Hepatocyte (in vitro differentiated cells): ENCODE measurements at places on chromosomes 13 and 19. TPM values are rescaled to one million over a fixed set of nuclear protein-coding genes. Genes with fewer than 3 reads are reported as not detected.

DNA sequence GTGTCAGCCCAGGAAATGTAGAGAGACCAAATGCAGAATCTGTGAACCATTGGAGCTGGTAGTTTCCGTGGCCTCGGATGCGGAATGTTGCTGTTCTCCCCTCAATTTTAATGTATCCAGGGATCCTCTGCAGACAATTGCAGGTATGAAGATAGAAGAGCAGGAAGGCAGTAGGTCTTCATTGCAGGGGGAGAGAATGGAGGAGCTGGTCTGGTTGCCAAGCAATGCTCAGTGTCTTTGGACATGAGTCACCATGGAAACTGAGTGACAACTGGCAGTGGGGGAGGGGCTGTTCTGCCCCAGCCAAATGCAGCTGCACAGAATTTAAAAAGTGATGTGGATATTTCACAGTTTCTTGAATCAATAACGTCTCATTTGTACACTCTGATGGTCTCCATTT is 56.1 kb upstream of the ZNF835 start:
- H3K4me1 ChIP-seq = no peaks in the 10 kb centered on the region
- H3K27ac ChIP-seq = no peak overlapping the region
- no peaks in the 10 kb centered on the region for H3K36me3 ChIP-seq
- H3K4me3 ChIP-seq = no peak overlapping the region
- no peak for DNase-seq

DNA sequence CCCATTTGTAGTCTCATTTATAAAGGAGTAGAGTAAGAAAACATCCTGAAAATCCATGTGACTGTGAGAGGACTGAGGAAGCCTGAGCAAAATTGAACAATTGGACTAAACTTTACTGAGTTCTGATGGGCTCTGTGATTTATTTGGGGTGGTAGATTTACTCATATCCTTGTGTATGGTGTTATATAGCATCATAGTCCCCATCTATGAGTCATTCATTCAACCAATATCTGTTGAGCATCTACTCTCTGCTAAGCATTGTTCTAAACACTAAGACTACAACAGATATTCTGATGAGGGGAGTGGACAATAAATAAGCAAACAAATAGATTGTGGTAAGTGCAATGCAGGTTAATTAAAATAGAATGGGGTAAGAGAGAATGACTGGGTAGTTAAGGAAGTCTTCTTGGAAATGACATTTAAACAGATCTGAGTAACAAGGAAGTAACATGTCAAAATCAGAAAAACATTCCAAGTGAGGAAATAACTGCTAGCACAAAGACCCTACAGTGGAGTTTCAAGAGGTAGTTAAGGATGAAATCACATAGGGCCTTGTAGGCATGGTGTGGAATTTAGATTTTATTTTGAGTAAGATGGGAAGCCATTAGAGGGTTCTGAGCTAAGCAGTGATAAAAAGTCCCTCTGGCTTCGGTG is 36.3 kb upstream of the MLNR start:
- H3K27me3 ChIP-seq = no peaks in the 10 kb centered on the region
- H3K4me1 ChIP-seq = no peaks in the 10 kb centered on the region
- H3K36me3 ChIP-seq = no peaks in the 10 kb centered on the region

DNA sequence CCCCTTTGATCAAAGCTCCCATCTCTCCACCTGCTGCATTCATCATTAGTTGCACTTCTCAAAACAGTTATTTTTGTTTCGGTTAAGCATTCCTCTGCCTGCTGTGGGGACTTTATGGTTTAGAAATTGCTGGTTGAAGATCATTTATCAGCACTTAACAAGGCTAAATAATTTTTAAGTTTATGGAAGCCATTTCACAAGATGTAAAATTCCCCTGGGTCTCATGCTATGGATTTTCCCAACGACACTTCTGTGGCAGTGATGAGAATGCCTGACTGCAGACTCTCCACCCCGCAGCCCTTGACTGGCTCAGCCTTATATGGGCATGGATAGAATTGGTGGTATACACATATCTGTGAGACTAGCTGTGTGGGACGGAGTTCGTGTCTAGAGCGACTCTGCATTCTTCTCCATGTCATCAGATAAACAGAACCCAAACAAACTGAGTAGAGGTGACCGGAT is 52.8 kb downstream of the COL4A2 start:
- no peak overlapping the region for H3K4me3 ChIP-seq
- no peaks in the 10 kb centered on the region for H3K36me3 ChIP-seq
- H3K4me1 ChIP-seq = peaks cover 2% of the 10 kb centered on the region
- peak overlapping the region; percentile 39 for H3K27ac ChIP-seq

PRRG2 gene
- 6.0 and 10.2 TPM in 2 replicates for total RNA-seq

WASF3 gene
- 15.5 and 17.8 TPM in 2 replicates for total RNA-seq

- no peaks in the 10 kb centered on the region for H3K27me3 ChIP-seq
- H3K36me3 ChIP-seq = no peaks in the 10 kb centered on the region
- H3K4me1 ChIP-seq = peaks cover 8% of the 10 kb centered on the region
- peak overlapping the region; percentile 31 for H3K27ac ChIP-seq
These were observed 755.9 kb downstream of the LIG4 start for GRCh38 chr13:107459430-107459829.

DNA sequence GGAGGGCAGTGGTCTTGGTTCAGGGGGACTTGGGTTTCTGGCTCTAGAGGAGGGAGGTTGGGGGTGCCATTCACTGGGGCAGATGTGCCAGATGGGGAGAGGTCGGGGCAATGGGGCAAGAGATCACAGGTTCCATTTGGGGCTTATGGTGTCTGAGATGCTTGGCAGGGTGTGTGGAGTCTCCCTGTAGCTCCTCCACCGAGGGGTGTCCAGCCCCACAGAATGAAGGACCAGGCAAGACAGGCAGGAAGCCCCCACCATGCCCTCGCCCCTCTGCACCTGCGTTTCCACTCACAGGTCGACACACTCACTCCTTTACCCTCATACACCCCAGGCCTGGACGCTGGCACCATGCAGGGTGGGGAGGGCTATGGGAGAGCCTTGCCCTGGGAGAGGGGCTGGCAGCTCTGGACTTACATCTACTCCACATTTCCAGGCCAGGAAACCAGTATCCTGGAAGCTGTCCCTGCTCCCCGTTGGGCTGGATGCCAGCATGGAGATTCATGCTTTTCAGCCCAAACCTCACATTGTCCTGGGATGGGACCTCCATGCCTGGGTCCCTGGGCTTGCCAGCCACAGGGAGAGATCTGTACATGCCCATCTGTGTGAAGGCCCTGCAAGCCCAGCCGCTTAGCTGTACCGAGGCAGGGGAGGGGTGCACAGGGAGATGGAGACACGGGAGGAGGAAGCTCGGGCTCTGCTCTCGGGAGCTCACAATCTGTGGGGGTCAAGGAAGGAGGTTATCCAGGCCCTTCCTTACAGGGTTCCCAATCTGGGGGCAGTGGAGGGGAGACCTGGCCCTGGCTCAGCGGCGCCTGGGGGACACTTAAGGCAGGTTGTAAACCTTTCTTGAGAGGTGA is 77.1 kb downstream of the CHST8 start:
- no peaks in the 10 kb centered on the region for H3K36me3 ChIP-seq
- no peaks in the 10 kb centered on the region for H3K4me1 ChIP-seq
- H3K4me3 ChIP-seq = no peak overlapping the region
- H3K27me3 ChIP-seq = no peaks in the 10 kb centered on the region

- no peaks in the 10 kb centered on the region for H3K27me3 ChIP-seq
- peak overlapping the region; percentile 86 for H3K27ac ChIP-seq
- no peak for DNase-seq
These were observed 18.9 kb downstream of the ARID3A start for GRCh38 chr19:944663-945241.

TGFBR3L gene
- total RNA-seq = 0.52 TPM in 1 of 2 replicates, not detected in the other

GRCh38 chr13:103238441-103238840 is 172.2 kb upstream of the SLC10A2 start:
- H3K27me3 ChIP-seq = no peaks in the 10 kb centered on the region
- H3K4me3 ChIP-seq = no peak overlapping the region
- no peak overlapping the region for H3K27ac ChIP-seq
- no peaks in the 10 kb centered on the region for H3K4me1 ChIP-seq

- no peaks in the 10 kb centered on the region for H3K4me1 ChIP-seq
- H3K27me3 ChIP-seq = no peaks in the 10 kb centered on the region
- H3K36me3 ChIP-seq = no peaks in the 10 kb centered on the region
- no peak for DNase-seq
- no peak overlapping the region for H3K4me3 ChIP-seq
- H3K27ac ChIP-seq = no peak overlapping the region
These were observed 22.8 kb upstream of the ITM2B start for GRCh38 chr13:48210178-48210577.

DNA sequence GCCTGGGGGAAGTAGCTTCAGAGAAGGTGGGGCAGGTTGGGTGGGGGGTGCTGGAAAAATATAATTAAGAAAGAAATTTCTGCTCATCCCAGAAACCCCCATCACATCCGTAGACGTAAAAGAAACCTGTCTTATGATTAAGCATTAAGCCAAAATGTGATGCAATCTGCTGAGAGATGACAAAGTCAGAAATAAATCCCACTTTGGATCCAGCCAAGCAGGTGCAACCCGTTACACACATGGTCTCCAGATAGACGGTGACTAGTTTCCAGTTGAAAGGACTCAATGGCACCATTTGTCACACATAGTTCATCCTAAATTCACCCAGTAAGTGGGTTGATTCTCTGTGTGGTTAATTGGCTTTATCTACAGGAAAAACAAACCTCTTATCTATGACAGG is 34.1 kb downstream of the PSG5 start:
- H3K27me3 ChIP-seq = no peaks in the 10 kb centered on the region
- no peak overlapping the region for H3K4me3 ChIP-seq
- H3K27ac ChIP-seq = no peak overlapping the region
- H3K36me3 ChIP-seq = no peaks in the 10 kb centered on the region

- H3K36me3 ChIP-seq = no peaks in the 10 kb centered on the region
- no peak overlapping the region for H3K27ac ChIP-seq
- DNase-seq = no peak
- no peaks in the 10 kb centered on the region for H3K4me1 ChIP-seq
These were observed 653.3 kb downstream of the DIAPH3 start for GRCh38 chr13:59510386-59510785.

ZNF763 gene
- 1.7 and 3.0 TPM in 2 replicates for total RNA-seq

ZNF177 gene
- 5.2 and 5.5 TPM in 2 replicates for total RNA-seq
